ENCODE measurements at places on chromosomes 6 and 20. TPM values are rescaled to one million over a fixed set of nuclear protein-coding genes. Genes with fewer than 3 reads are reported as not detected.
A peak's percentile ranks its signal among the peaks of the same experiment; 100 is the strongest.

DNA sequence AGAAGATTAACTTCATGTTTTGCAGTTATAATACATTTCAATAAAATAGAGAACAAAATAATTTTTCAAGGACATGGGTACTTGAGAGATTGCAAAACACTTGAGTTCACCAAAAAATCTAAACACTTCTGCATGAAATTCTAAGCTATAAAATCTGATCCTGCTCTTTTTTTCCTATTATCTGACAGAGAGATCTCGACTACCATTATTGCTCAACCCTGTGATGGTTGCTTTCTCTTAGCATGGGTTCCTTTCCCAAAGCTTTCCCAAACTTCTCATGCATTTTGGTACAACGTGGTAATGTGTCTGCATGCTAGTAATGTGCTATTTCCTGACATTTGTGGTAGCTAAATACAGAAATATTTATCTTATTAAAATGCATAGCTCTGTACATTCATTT is 1243.1 kb upstream of the ADGRB3 start:
- peaks cover 10% of the 10 kb centered on the region for H3K4me1 ChIP-seq
- peaks cover 5% of the 10 kb centered on the region for H3K27me3 ChIP-seq
- DNase-seq, result no peak
- H3K36me3 ChIP-seq, result peaks cover 11% of the 10 kb centered on the region

- H3K27ac ChIP-seq, result no peak overlapping the region
- H3K4me1 ChIP-seq, result peaks cover 10% of the 10 kb centered on the region
- H3K36me3 ChIP-seq, result peaks cover 5% of the 10 kb centered on the region
Observed at GRCh38 chr20:61391812-61392520, 139.9 kb downstream of the CDH4 start.

DNA sequence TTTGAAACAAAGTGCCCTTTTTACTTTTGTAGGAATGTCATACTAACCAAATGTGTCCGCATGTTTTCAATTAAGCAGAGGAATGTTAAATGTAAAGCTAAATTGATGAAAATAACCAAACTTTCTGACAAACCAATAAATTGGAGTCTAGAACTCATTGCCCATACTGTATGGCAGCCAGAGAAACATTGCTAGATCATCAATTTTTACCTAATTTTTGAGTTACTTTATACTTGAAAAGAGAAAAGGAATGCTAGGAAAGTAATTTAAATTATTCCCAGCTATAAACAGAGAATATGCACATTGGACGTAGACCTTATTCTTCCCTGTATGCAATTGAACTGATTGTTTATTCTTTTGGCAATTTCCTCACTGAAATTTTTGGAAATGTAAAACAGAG is 44.4 kb downstream of the RPS12 start:
- H3K36me3 ChIP-seq, result no peaks in the 10 kb centered on the region
- no peaks in the 10 kb centered on the region for H3K4me1 ChIP-seq
- no peak for DNase-seq

DNA sequence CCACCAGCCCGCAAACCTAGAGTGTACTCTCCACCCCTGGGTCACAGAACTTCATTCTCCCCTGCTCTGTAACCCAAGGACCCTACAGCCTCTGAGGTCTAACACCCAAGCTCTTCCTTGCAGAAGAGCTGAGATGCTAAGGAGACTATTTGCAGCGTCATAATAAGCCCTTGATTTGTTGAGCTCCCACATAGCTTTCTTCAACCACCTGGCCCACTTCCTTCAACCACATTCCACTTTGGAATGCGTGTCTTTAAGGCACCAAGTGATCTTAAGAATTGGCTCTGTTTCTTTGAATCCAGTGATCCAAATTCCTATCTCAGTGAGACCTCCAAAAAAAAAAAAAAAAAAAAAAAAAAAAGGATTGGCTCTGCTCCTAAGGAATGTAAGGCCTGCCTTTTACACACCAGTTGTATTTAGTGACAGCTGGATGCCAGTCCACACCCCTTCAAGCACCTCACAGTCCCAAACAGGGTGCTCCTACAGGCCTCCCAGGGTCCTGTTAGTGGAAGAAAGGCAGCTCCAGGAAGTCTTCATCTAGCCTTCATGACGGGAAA is 106.2 kb downstream of the UBE3D start:
- H3K4me3 ChIP-seq, result no peak overlapping the region
- no peak for DNase-seq
- H3K27ac ChIP-seq, result no peak overlapping the region
- H3K27me3 ChIP-seq, result no peaks in the 10 kb centered on the region
- H3K4me1 ChIP-seq, result peaks cover 2% of the 10 kb centered on the region
- no peaks in the 10 kb centered on the region for H3K36me3 ChIP-seq

DNA sequence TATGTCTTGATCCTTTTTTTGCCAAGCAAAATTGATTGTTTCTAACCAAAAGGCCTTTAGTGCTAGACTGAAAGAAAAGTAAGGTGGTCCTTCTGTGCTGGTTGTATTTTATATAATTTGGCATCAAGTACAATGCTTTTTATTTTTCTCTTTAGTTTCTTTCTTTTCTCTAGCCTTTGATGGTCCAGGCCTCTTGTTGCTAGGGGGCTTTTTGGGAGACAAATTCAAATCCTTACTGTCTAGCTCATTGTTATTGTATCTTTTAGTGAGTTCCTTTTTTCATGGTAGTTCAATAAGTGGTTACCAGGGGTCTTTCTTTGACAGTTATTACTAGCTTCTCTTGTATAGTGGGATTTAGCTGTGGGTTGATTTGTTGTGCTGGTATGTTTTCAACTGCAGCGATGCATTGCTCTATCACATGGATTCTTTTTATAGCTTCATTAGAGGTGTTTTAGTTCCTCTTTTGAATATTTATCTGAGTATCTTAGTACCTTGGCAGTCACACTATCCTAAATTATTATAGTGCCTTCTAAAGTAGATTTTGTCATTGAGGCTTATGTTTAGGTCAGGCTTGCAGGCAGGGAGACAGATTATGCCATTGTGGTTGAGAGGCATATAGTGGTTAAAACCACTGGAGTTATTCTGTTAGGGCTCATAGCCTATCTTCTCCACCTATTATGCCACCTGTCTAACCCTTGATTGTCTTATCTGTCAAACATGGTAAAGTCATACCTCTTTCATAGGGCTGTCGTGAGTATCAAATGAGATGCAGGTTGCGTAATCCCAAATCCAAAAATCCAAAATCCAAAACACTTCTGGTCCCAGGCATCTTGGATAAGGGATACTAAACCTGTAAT is 49.5 kb downstream of the KCNS1 start:
- no peaks in the 10 kb centered on the region for H3K27me3 ChIP-seq
- DNase-seq, result no peak
- H3K36me3 ChIP-seq, result no peaks in the 10 kb centered on the region
- H3K27ac ChIP-seq, result no peak overlapping the region
- H3K4me1 ChIP-seq, result peaks cover 15% of the 10 kb centered on the region
- no peak overlapping the region for H3K4me3 ChIP-seq

GRCh38 chr6:30511169-30511546 is 21.8 kb downstream of the HLA-E start:
- H3K27me3 ChIP-seq, result no peaks in the 10 kb centered on the region
- H3K4me3 ChIP-seq, result no peak overlapping the region
- no peaks in the 10 kb centered on the region for H3K4me1 ChIP-seq
- no peak overlapping the region for H3K27ac ChIP-seq
- H3K36me3 ChIP-seq, result no peaks in the 10 kb centered on the region

DNA sequence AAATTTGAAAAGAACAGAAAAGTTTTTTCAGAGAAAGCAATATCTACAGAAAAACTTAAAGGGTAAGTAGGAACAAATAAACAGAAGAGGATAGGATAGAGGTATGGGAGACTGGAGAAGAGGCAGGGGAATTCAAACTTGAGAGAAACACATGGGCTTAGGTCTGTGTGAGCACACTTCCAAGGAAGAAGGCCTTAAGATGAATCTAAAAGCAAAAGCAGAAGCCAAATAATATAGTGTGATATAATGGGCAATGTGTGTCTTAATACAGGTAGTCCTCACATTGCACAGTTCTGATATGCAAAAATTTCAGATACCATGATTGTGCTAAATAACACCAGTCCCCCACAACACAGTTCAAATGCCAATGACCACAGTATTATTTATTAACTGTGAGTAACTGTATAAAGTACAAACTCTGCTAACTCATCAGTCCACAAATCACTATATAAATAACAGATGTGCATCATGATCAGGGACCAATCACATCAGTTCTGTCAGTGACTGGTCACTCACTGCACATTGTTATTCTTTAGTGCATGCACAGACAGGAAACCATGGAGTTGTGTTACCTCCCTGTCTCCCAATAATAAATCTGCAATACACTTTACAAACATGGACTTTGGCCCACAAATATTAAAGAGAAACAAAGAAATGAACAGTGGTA is 18.6 kb downstream of the SNX14 start:
- no peaks in the 10 kb centered on the region for H3K27me3 ChIP-seq
- DNase-seq, result no peak
- no peaks in the 10 kb centered on the region for H3K4me1 ChIP-seq
- no peaks in the 10 kb centered on the region for H3K36me3 ChIP-seq
- no peak overlapping the region for H3K27ac ChIP-seq

GRCh38 chr6:30781743-30782424 is 37.5 kb upstream of the IER3 start:
- DNase-seq, result peak; percentile 19
- H3K4me3 ChIP-seq, result no peak overlapping the region
- peaks cover 3% of the 10 kb centered on the region for H3K4me1 ChIP-seq
- no peaks in the 10 kb centered on the region for H3K27me3 ChIP-seq
- H3K36me3 ChIP-seq, result peaks cover 8% of the 10 kb centered on the region
- H3K27ac ChIP-seq, result peak overlapping the region; percentile 10

GRCh38 chr6:43963203-43963602 is 164.0 kb downstream of the MRPL14 start:
- no peak for DNase-seq
- H3K4me3 ChIP-seq, result no peak overlapping the region
- no peak overlapping the region for H3K27ac ChIP-seq
- peaks cover 6% of the 10 kb centered on the region for H3K27me3 ChIP-seq
- no peaks in the 10 kb centered on the region for H3K36me3 ChIP-seq
- no peaks in the 10 kb centered on the region for H3K4me1 ChIP-seq

GRCh38 chr20:17500271-17500670 is 30.9 kb downstream of the BFSP1 start:
- H3K27me3 ChIP-seq, result peaks cover 2% of the 10 kb centered on the region
- DNase-seq, result no peak
- H3K4me1 ChIP-seq, result peaks cover 2% of the 10 kb centered on the region
- no peak overlapping the region for H3K27ac ChIP-seq
- H3K4me3 ChIP-seq, result no peak overlapping the region

DNA sequence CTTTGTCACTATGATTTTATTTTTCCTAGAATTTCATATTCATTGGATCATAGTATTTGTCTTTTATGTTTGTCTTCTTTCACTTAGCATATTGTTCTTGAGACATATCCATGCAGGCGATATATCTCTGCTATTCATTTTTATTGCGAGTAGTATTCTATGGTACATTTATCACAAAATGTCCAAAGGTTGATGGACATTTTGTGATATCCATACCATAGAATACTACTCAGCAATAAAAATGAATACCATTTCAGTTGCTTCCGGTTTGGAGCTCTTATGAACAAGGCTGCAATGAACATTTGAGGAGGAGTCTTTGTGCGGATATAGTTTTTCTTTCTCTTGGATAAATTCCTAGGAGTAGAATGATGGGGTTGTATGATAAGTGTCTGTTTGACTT is 28.8 kb upstream of the EYA2 start:
- DNase-seq, result no peak
- H3K27me3 ChIP-seq, result no peaks in the 10 kb centered on the region

DNA sequence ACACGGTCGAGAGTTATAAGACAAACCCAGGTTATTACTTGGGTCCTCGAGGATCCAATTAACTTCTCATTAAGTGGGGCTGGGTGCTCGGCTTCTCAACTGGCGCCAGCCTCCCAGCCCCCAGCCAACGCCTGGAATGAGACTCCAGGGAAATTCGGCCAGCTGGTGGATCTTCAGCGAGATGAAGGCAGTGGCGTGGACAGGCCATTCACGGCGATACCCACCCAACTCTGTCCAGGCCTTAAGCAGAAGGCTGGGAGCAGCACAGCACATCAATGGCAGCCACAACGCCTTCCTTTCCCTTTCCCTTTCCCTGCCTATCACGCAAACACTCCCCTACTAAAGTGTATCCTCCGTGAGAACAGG is 868 bp downstream of the METTL24 start:
- H3K4me1 ChIP-seq, result peaks cover 55% of the 10 kb centered on the region
- H3K27ac ChIP-seq, result peak overlapping the region; percentile 85
- peak overlapping the region; percentile 86 for H3K4me3 ChIP-seq
- peaks cover 14% of the 10 kb centered on the region for H3K36me3 ChIP-seq
- peak; percentile 38 for DNase-seq

DNA sequence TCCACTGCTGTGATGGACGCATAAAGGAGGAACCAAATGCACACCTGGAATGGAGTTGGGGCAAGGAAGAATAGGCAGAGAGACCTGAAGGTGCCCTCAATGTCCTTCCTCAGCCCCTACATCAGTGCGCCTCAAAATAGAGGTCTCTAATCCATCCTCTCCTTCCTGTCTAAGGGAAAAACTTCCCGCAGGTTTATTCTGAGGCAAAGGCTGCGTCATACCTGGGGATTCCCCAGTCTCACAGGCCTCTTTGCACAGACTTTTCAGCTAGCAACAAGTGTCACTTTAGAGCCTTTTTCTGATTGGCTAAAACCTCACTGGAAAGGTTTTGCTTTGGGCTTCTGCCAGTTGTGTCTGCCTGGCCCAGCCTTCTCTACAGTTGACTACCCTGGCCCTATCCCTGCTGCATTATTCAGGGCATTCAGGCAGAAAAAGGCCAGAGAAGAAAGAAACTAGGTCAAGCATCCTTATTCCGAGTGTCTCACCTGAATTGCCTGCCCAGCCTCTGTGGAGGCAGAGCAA is 1.8 kb upstream of the HLA-DQB1 start:
- DNase-seq, result no peak
- no peak overlapping the region for H3K27ac ChIP-seq
- H3K4me3 ChIP-seq, result no peak overlapping the region
- H3K36me3 ChIP-seq, result peaks cover 6% of the 10 kb centered on the region
- H3K4me1 ChIP-seq, result peaks cover 2% of the 10 kb centered on the region
- H3K27me3 ChIP-seq, result peaks cover 9% of the 10 kb centered on the region

DNA sequence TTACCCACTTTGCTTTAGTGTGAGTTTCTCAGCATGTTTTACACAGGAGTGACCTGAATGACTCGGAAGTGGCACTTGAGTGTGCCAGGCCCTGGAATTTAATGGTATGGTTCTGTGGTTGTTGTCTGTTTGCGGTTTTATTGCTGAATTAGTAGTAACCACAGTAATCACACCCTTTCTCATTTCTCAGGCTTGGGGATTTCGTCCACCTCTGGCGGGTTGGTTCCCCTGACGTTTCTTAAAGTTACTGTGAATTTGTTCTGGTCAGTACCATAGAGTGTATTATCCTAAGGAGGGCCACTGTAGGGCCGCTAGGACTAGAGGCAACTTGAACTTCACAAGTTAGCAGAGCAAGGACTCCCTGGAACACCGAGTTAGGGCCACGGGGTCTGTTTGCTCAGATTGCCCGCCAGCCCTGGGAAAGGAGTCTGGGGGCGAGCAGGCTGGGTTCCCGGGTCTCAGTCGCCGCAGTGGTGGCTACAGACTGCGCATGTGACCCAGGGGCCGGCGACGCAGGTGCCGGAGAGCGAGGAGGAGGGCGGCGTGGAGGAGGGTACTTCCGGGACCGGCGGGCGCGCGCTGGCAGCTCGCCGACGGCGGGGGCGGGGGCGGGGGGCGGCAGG is 546 bp upstream of the KLHL32 start:
- no peak for DNase-seq
- H3K36me3 ChIP-seq, result no peaks in the 10 kb centered on the region
- H3K27ac ChIP-seq, result peak overlapping the region; percentile 34
- peaks cover 5% of the 10 kb centered on the region for H3K27me3 ChIP-seq

The MAS1 gene
- not detected for total RNA-seq

The ORC3 gene
- 20.1 TPM for total RNA-seq

The TNF gene
- not detected for total RNA-seq

The STAU1 gene
- 79.7 TPM for total RNA-seq

The HECA gene
- 21.0 TPM for total RNA-seq

The BMP2 gene
- 0.66 TPM for total RNA-seq

The SUMO4 gene
- total RNA-seq, result 1.3 TPM

The PTCHD4 gene
- 3.6 TPM for total RNA-seq

All from glutamatergic neuron (in vitro differentiated cells).